Left ventricle myocardium superior (tissue), 1 donor: ENCODE measurements at places on chromosomes 7 and 10. TPM values are rescaled to one million over a fixed set of nuclear protein-coding genes. Genes with fewer than 3 reads are reported as not detected.

- DNase-seq: no peak
These were observed 200.3 kb upstream of the PRSS1 start for GRCh38 chr7:142548978-142549377.

GRCh38 chr10:12214093-12214492, 18.1 kb downstream of the CDC123 start:
- no peak for DNase-seq

DNA sequence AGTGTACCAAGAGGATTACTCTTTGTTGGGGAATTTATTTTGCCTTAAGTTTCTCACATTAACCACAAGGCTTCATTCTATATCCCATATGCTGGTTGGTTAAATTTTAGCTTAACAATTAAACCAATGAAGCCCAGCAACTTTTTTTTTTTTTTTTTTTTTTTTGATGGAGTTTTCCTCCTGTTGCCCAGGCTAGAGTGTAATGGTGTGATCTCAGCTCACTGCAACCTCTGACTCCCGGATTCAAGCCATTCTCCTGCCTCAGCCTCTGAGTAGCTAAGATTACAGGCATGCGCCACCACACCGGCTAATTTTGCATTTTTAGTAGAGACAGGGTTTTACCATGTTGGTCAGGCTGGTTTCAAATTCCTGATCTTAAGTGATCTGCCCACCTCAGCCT, 75.0 kb upstream of the MKX start:
- DNase-seq: no peak

GRCh38 chr10:28434063-28434462, 98.9 kb upstream of the WAC start:
- no peak for DNase-seq

DNA sequence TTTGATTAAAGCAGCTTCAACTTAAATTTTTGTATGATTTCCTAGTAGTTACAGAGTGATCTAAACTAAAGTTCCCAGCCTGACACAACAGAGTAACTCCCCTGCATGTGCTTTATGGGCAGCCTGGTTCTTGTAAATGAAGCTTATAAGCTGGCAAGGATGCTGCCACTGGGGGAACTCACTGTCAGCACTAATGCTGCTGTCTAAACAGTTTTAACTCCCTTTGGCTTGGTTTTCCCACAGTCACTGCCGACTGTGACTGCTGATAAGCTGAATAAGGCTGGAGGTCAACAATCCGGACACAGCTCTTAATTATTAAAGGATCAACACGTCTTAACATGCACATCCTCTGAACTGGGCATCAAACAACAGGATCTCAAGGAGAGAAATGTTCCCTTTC, 130.1 kb downstream of the OTUD1 start:
- DNase-seq: no peak

GRCh38 chr7:75798770-75799169, 14.8 kb downstream of the CCL24 start:
- DNase-seq: no peak

DNA sequence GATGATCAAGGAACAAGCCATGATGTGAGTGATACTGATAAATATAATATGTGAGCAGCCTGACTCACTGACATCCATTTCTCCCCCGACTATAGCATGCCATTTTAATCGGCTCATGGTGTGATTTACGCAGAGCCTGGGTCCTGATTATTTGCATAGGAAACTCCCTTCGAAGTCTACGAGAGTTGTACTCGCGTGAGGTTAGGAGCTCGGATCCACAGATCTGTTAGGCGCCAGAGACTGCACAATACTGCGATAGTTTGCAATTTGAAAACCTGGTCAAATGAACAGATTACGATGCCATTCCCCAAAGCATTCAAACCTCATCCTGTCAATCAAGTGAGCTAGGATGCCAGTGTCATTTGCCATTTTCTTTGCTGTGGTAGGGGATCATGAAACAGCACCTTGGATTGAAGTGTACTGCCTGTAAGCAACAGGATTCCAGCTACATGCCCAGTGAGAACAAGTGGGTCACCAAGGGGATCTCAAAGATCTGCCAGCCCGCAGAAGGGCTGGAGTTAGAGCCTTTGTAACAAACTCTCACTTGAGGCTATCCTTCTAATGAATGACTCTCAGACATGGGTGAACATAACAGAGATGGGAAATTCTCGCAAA, 158.3 kb downstream of the FRMD4A start:
- DNase-seq: no peak

DNA sequence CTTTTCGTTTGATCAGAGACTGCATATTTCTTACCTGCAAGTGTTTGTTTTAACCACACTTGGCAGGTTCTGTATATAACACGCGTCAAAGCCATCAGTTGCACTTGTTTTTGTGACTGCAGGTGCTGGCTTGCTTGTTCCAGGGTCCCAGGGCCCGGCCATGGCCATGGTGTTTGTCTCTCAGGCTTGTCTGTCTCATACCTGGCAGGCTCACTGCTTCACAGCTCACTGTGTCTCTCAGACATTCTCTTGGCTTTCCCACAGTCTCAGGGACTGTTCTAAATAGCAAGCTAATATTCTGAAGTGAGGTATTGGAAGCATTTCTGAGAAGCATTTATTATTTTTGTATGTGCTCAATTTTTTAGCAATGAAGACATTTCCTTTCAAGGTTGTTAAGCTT, 46.9 kb downstream of the GPR141 start:
- no peak for DNase-seq

The AVL9 gene
- 12.8 TPM for total RNA-seq

The PRKRIP1 gene
- total RNA-seq: 11.8 TPM

The ITPRID1 gene
- not detected for total RNA-seq

The PRPF18 gene
- total RNA-seq: 17.0 TPM
